MG63 (cell line): ENCODE measurements at places on chromosomes 16 and 17.

DNA sequence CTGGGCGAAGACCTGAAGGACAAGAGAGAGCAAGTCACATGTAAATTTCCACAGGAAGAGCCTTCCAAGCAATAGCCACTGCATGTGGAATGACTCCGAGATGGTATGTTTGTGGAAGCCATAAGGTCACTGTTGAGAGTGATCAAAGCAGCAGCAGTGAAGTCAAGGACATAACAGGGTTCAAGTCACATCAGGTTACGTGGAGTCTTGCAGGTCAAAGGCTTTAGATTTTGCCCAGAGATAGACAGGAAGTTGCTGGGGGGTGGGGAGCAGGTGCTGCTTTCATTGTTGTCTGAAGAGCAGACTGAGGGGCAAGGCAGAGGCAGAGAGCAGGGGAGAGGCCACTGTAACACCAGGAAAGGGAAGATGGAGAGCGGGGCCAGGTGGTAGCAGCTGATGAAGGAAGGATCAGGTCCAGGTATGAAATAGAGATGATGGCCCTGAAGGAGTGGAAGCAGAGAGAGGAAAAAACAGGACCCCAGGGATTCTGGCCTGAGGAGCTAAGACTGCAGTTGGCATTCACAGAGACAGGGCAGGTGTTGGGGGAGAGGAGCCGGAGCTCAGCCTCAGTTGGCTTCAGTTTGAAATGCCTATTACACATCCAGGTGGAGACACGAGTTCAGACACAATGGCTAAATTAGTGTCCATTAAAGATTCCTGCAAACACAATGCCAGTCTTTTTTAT is 129.3 kb upstream of the AXIN2 start:
- no peak for DNase-seq

GRCh38 chr16:24667244-24667764 is 62.1 kb upstream of the TNRC6A start:
- DNase-seq = no peak

- peak; percentile 100 for DNase-seq
These were observed 72.7 kb downstream of the ABCC1 start for GRCh38 chr16:16021988-16022682.

- DNase-seq = no peak
These were observed 98.8 kb upstream of the MED13 start for GRCh38 chr17:62163847-62164246.

DNA sequence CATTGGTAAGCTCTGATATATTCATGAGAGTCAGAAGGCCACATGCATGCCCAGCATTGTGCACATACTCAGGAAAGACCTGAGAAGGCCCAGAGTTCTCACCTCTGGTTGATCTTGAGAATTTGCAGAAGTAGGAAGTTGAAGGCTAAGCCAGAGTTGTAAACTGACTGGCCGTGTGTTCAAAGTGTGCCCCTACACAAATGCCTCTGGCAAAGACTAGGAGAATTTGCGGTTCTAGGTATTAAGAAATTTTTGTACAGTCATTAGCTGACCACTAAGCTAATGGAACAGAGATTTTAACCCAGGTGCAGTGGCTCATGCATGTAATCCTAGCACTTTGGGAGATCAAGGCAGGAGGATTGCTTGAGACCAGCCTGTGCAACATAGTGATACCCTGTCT is 25.0 kb downstream of the FBXL20 start:
- no peak for DNase-seq

GRCh38 chr16:88695753-88696152 is 9.4 kb upstream of the SNAI3 start:
- DNase-seq = no peak

- no peak for DNase-seq
These were observed 80.2 kb downstream of the CNGB1 start for GRCh38 chr16:57890752-57891111.

DNA sequence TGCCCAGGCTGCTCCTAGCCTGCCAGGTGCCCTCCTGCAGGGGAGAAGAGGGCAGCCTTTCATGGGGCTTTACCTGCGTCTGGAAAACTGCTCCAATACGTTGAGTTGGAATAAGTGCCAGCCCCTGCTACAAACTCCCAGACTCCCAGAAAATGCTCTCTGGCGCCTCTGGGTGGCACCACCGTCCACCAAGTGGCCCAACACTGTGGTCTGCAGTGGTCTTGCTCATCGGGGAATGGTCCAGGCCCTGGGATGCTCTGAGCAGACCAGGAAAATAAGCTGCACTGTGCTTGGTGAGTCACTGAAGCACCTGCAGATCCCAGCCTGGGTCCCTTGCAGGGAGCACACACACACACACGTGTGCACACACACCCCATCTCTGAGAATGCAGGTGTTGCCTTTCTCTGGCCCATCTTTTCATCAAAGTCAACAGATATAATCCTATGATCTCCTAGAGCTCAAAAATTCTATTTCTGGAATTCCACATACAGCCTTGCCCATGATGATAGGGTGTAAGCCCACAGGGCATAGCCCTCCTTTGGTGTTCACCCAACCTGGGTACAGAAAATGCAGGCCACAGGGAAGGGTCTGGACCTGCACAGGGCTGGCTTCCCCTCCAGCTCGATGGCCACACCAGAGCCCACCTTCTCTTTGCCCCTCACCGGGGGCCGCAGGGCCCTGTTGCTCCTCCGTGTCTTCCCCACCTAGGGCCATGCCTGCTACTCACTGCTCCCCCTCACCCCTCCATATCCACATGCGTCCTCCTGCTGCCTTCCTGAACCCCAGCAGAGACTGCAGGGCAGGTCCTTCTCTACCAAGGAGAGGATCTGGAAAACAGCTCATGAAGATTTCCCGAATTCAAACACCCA is 20.5 kb downstream of the CDIP1 start:
- DNase-seq = peak; percentile 37

DNA sequence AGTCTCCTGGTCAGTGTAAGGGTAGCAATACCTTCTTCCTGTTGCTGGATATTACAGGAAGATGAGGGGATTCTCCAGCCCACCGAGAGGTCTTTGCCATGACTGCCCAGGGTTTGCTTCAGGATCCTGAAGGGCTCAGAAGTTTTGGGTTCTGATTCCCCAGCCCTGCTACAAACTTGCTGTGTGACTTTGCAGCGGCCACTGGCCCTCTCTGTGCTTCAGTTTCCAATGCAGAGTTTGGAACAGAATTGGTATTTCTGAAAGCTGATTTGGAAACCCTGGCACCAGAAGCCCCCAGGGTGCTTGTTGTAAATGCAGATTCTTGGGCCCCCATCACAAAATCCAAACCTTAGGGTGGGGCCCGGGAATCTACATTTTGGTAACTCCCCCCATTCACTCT is 14.7 kb downstream of the KCNG4 start:
- no peak for DNase-seq

DNA sequence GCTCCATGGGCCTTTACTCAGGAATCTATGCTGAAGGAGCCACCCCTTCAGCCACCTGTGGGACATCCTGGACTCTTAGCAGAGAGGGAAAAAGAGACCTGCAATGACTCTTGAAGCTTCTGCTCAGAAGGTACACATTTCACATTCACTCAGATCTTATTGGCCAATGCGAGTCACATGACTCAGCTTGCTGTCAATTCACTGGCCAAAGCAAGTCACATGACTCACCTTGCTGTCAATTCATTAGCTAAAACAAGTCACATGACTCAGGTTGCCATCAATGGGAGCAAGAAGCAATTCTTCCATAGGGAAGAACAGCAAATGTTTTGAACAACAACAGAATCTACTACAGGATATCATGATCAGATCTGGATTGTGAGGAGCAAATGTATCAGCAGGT is 233.4 kb downstream of the SHISA9 start:
- no peak for DNase-seq

GRCh38 chr16:11359370-11359769 is 14.1 kb downstream of the RMI2 start:
- no peak for DNase-seq

DNA sequence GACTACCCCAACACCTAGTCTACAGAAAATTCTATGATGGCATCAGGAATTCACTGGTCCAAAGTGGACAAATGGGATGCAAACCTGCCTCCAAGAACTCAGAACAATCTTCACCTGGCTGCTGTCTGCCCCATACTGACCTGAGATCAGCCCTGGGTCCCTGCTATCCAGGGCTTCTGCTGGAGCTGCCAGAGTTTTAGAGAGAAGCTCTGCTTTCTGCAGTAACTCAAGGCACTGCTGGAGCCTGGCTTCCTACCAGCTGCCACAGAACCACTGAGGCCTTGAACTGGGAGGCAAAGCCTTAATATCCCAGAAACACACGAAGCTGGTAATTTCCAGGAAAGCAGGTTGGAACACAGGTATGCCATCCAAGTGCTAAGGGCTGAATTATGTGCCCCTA is 7.5 kb downstream of the TMEM170A start:
- no peak for DNase-seq

DNA sequence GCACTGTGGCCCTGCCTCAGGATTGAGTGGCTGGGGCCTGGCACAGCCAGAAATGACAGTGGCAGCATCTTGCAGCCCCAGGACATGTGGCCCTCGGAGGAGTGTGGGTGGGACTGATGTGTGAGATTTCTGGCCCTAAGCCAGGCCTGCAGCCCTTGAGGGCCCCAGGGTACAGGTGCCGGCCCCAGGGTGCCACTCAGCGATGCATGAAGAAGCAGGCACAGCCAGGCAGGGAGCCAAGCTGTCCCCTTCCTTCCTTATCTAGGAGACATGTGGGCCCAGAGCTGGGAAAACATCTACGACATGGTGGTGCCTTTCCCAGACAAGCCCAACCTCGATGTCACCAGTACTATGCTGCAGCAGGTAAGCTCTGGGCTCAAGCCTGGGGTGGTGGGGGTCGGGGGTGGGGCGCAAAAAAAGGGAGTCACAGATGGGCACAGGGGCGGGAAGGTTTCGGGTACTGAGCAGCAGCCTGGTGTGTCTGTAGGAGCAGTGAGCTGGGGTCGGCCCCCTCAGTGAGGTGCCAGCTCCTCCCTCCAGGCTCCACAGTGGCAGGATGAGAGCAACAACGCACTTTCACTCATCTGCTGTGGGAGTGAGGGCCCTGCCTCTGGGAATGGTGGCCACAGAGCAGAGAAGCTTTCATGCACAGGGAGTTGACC is 4.1 kb downstream of the ACE start:
- DNase-seq = no peak

GRCh38 chr17:48738803-48739526 is 10.4 kb upstream of the HOXB13 start:
- no peak for DNase-seq

DNA sequence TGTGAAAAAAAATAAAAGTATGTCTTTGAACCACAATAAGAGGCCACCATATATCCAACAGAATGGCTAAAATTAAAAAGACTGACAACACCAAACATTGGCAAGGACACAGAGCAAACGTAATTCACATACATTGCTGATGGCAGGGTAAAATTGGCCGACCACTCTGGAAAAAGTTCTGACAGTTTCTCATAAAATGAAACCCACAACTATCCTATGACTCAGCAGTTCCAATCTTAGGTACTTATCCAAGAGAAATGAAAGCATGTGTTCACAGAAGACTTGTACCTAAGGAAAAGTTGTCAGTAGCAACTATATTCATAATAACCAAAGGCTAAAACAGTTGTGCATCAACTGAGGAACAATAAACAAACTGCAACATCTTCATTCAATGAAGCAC is 357.3 kb upstream of the XYLT1 start:
- peak; percentile 72 for DNase-seq

DNA sequence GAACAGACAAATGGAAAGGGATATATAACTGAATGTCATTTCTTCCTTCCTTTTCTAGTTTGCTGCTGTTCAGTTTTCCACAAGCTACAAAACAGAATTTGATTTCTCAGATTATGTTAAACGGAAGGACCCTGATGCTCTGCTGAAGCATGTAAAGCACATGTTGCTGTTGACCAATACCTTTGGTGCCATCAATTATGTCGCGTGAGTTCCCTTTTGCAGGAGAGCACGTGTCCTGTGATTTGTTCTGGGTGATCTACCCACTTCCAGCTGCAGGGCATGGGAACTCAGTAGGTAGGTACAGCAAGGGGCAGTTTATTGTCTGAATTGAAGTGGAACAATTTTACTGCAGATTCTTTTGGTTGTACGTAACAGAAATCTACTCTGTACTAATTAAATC is 8.8 kb downstream of the ITGAL start:
- DNase-seq = no peak

DNA sequence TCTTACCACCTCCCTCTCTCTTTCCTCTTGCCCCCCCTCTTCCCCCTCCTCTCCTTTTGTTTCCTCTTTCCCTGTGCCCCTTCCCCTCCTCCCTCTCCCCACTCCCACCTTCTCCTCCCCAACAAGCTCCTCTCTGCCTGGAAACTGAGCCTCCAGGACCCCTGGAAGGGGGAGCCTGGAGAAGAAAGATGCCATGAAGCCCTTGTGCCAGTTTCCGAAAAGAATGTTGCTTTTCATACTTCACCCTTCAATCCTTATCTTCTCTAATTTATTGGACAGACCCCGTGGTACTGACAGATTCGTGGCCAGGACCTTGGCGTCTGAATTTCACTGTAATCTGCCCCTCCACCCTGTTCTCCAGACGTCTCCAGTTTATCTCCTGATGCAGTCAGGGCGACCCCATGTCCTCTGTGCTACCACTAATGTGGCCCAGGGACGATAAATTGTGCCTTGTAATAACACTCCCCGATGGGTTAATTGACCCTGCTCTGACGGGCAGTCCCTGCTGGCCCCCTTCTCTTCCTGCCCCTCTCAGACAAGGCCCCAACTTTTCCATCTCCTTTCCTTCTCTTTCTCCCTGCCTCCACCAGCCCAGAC is 138.4 kb upstream of the GSE1 start:
- DNase-seq = no peak

DNA sequence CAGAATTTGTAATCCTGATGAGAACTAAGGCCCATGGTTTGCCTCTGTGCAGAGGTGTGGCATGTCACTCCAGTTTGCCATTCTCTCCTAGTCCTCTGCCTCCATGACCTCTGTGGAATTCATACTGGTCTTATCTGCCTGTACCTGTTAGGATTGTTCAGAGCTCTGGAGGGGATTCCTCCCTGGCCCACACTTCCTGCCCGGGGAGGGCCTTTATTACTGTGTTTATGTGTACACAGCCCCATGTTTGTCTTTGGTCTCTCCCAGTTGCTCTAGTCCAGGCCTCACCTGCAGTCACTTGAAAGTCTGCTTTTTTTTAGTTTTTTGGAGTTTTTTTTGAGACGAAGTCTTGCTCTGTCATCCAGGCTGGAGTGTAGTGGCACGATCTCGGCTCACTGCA is 36.4 kb downstream of the RHBDL3 start:
- DNase-seq = no peak

GRCh38 chr17:14144508-14144907 is 75.2 kb downstream of the COX10 start:
- DNase-seq = no peak

- peak; percentile 19 for DNase-seq
These were observed 8.7 kb downstream of the EIF1 start for GRCh38 chr17:41697122-41697962.

GRCh38 chr16:89341697-89342694 is 124.5 kb downstream of the ZNF778 start:
- no peak for DNase-seq

- no peak for DNase-seq
These were observed 401.2 kb downstream of the SEC14L1 start for GRCh38 chr17:77542011-77542410.

DNA sequence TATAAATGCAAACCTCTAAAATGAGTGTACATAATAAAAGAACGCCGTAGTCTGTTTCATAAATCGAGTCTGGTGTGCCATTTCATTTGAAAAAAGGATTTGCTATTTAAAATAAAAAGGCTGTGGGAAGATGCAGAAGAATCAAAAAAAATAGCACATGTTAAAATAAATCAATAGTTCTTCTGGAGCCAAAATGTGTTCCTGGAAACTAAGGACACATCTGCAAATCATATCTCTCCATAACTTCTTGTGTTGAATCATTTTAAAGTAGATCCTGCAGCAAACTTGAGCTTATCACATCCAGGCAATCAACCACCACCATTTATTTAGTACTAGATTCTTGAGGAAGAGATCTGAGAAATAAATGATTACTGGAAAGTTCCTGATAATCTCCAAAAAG is 29.0 kb downstream of the XPO6 start:
- DNase-seq = no peak
